ENCODE measurements at places on chromosomes 4 and X.
A peak's percentile ranks its signal among the peaks of the same experiment; 100 is the strongest.

- no peak for DNase-seq
Measured at GRCh38 chrX:110414273-110414672, 55.6 kb downstream of the RTL9 start.

DNA sequence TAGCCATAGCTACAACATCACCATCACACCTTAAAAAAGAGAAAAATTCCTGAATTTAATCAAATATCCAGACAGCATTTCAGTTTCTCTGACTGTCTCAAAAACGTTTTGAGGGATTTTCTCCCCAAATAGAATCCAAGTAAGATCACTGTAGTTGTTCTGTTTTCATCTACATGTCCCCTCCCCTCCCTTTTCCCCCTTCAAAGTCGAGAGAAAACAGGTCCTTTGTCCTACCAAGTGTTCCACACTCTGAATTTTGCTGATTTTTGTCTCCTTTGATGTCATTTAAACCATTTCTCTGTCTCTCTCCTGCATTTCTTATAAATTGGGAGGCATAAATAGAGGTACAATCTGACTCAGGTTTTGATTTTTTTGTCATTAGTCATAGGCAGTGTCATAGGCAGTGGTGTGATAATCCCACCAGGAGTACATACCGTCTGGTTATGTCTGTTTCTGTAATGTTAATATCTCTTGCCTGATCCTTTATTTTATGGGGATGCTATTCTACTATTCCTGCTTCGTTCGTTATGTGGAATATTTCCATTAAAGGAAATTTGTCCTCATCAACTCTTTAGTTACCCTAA lies 348.6 kb downstream of the PTTG2 start:
- DNase-seq, result peak; percentile 57

GRCh38 chr4:163922302-163922701 lies 427.8 kb downstream of the TMA16 start:
- no peak for DNase-seq

DNA sequence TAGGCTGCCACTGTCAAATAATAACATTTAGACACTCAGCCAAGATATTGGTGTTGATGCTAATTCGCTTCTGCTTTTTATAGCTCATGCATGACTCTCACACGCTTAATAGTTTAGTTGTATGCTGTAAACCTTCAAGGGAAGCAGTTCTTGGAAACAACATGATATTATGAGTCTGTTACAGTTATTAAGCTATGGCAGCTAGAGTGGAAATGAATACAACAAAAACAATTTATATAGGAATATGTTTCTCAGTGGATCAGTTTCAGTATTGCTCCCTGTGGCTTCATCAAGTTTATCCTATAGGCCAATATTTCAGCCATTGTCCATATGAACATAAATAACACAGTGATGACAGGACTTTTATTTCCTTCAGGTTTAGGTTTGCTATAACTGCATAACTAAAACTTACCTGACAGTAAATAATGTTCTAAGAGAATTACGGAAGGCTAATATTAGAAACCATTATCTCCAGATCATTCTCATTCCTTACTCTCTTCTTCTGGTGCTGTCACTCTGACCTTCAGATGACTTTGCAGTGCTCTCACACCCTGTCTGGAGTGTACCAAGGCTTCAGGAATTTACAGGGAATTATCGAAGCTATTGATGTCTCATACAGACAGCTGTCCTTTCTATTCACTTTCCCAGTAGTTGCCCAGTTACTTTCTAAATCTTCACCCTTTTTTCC lies 555.0 kb downstream of the ANKRD50 start:
- no peak for DNase-seq

- peak; percentile 2 for DNase-seq
Measured at GRCh38 chrX:23434356-23434884, 99.8 kb downstream of the PTCHD1 start.

- peak; percentile 65 for DNase-seq
Measured at GRCh38 chr4:146095091-146095690, 80.3 kb upstream of the LSM6 start.

DNA sequence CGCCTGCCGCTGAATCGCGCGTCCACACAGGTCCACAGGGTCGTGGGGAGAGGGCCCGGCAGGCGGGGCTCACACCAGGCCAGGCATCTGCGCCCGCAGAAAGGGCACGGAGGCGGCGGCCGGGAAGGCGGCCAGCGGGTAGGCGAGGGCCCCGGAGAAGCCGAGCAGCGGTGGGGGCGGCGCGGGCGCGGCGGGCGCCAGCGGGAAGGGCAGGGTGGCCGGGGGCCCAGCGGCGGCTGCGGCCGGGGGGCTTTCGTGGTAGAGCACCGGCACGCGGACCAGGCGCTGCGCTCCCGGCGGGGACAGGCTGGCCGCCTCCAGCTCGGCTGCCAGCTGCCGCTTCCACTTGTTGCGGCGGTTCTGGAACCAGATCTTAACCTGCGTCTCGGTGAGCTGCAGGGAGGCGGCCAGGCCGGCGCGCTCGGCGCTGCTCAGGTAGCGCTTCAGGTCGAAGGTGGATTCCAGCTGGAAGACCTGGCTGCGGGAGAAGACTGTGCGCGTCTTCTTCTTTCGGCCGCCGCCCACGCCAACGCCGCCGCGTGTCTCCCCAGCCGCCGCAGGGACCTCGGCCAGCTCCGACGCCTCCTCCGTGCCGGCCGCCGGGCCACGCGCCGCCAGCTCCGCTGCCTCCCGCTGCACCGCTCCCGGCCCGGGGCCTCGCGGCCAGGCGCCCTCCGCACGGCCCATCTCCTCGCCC lies 3.9 kb downstream of the HMX1 start:
- no peak for DNase-seq

DNA sequence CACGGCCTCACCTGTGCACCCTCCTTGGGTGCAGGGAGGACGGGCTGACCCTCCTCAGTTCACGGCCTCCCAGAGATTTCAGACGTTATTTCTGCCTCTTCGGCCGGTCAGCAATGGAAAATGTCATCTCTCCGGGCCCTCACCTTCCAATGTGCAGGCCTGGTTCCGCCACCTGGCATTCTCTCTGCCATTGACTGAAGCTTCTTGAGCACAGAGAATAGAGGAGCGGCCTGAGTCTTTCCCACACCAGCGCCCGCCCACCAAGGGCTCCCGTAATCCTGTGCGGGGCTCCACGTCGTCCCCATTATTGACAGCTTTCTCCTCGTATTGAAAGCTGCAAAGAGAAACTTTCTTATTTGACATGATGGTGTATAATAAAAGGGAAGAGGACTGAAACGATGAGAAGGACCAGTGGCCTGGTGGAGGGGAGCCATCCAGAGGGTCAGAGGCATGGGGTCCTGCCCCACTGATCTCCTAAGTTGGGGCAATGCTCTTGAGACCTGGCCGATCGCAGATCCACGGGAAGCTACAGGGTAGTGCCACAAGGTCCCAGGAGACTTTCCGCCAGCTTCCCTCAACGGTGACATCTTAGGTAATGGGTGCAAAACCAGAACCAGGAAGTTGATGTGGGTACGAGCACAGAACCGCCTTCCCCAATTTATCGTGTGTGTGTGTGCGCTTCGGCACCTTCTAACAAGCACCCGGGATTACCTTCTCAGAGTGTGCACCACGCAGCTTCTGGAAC lies 20.6 kb downstream of the HTRA3 start:
- no peak for DNase-seq

DNA sequence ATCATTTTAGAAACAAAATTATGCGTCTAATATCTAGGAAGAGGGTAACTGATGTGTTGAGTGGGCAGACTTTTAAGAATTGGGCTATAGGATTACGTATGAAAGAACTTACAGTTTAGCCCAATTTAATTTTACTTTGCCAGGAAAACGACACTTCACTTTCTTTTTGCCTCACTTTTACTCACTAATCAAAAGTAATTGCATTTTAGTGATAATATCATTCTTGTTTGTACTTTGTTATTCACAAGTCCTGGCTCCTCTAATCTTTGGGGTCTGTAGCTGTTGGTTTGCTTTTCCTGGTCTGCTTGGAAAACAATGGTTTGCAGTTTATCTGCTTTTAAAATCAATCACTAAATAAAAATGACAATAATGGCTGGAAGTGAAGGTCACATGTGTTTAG lies 2.9 kb upstream of the ARX start:
- no peak for DNase-seq

- DNase-seq, result no peak
Measured at GRCh38 chrX:132046533-132046932, 23.4 kb downstream of the STK26 start.

GRCh38 chr4:109910256-109910655 lies 2.4 kb upstream of the EGF start:
- no peak for DNase-seq

DNA sequence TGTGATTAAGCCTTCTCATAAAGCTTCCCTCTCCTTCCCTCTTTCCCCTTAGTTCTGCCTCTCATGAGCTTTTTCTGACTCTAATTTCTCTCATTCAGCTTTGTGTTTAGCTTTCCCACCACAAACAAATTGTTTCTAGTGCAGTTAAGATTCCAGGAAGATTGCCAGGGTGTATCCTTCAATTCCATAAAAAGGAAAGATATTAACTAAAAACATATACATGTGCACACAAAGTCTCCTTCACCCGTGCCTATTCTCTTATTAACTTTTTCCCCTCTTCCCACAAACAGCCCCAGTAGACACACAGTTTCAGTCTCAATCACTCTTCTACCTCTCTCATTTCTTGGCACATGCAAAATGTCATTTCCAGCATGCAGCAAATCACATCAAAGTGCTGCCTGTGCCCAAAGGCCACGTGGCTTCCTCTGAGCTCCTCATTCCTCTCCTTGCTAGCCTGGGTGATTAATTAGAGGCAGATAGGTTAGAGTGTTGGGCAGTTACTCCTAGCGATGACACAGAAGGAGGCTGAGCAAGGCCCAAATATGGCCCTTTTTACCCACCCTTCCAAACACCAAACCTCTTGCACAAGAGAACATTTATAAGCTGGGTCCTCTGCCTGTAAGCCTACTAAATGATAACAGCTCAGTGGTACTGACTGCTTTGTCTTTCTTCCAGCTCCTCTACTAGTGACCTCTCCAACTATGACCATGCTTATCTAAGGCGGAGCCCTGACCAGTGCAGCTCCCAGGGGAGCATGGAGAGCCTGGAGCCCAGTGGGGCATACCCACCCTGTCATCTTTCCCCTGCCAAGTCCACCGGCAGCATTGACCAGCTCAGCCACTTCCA lies 159.6 kb downstream of the SOWAHB start:
- peak; percentile 92 for DNase-seq

DNA sequence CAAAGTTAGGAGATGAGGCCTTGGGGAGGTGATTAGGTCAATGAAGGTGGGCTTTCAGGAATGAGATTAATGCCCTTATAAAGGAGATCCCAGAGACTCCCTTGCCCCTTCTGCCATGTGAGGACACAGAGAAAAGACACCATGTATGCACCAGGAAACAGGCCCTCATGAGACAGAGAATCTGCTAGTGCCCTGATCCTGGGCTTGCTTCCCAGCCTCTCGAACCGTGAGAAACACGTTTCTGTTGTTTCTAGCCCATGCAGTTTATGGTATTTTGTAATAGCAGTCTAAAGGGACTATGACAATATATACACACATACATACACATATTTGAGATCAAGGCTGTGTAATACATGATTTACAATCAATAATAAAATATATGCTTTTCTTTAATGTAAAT lies 41.4 kb upstream of the ENPP6 start:
- no peak for DNase-seq

DNA sequence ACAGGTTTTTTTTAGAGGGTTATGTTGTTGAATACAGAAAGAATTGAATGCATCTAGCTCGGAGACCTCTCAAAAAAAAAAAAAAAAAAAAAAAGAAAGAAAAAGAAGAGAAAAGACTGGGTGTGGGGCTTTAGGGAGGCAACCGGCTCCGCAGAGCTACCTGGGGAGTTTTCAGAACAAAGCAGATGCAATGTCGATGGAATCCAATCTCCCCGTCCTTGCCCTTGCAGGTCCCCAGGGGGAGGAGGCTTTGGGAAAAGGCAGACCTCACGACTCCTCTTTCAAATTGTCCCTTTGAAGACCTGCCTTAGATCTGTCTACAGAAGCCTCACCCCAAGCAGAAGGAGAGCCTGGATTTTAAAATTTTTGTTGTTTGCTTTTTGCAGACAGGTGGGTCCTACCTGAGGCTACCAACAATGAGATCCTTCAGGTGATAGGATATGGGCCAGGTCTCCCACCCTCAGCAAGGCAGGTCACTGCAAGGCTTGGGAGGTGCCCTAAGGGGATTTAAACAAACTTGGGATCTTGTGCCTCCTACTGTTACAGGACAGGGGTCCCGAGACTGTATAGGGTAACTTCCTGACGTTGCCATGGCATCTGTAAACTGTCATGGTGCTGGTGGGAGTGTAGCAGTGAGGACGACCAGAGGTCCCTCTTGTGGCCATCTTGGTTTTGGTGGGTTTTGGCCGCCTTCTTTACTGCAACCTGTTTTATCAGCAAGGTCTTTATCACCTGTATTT lies 75.2 kb upstream of the PRKX start:
- DNase-seq, result no peak

- no peak for DNase-seq
Measured at GRCh38 chr4:176453079-176453478, 133.3 kb downstream of the SPCS3 start.

DNA sequence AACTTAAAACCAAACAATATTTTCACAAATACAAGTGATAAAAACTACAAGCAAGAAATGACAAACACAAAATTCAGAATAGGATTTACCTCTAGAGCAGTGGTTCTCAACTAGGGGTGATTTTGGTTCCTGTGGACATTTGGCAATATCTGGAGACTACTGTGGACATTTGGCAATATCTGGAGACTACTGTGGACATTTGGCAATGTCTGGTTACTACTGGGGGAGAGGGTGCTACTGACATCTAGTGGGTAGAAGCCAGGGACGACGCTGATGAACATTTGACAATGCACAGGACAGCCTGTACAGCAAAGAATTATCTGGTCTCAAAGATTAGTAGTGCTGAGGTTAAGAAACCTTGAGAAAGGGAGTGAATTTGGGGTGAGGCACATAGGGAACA lies 169.8 kb downstream of the CLCN4 start:
- DNase-seq, result peak; percentile 43

GRCh38 chrX:133544778-133545177 lies 129.5 kb upstream of the GPC4 start:
- DNase-seq, result no peak

DNA sequence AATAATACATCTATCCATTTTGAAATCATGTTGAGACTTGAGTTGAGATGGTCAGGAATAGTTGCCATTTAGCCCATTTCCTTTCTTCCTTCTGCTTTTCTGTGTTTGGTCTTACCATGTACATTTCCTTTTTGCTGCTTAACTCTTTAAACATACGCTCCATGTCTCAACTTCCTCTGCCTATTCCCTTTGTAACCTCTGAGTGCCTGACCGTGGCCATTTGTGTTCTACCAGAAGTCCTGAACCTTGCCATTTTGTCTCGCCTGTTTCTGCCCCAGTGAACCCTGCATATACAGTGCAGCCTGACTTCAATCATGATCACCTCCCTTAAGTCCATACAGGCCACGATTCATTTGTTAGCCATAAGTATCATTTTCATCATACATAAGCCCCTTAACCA lies 169.0 kb downstream of the RAPGEF2 start:
- DNase-seq, result no peak

DNA sequence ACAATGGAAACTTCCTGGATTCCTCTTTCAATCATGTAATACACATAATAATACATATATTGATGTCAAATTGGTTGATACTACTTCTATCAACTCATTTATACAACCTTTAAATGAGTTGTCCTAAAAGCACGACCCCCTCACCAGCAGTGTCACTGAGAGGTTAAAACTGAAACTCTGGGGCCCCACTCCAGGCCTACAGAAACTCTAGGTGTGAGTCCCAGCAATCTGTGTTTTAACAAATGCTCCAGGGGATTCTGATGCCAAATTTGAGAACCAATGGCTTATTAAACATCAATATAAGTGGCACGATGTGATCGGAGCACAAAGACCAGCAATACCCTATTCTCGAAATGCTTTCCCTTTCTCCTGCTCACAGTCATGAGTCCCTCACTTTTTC lies 47.9 kb downstream of the ATP8A1 start:
- DNase-seq, result no peak
